PC-9 (cell line): ENCODE measurements at places on chromosomes 4 and X.

- H3K4me1 ChIP-seq: peaks cover 39% of the 10 kb centered on the region
- H3K27ac ChIP-seq: peak overlapping the region; percentile 85
- no peak for DNase-seq
- no peaks in the 10 kb centered on the region for H3K27me3 ChIP-seq
These were observed 135.8 kb upstream of the IL1RAPL2 start for GRCh38 chrX:104430072-104430741.

GRCh38 chrX:134846042-134846441, 144.7 kb upstream of the SMIM10 start:
- H3K27ac ChIP-seq: no peak overlapping the region
- no peak overlapping the region for H3K4me3 ChIP-seq
- H3K4me1 ChIP-seq: peaks cover 19% of the 10 kb centered on the region
- H3K27me3 ChIP-seq: no peaks in the 10 kb centered on the region

- H3K4me3 ChIP-seq: peak overlapping the region; percentile 47; the same call in 1 of the 2 replicates
- H3K27me3 ChIP-seq: no peaks in the 10 kb centered on the region
- no peaks in the 10 kb centered on the region for H3K4me1 ChIP-seq
- no peak for DNase-seq
These were observed 613 bp upstream of the TMEM47 start for GRCh38 chrX:34657726-34658070.

DNA sequence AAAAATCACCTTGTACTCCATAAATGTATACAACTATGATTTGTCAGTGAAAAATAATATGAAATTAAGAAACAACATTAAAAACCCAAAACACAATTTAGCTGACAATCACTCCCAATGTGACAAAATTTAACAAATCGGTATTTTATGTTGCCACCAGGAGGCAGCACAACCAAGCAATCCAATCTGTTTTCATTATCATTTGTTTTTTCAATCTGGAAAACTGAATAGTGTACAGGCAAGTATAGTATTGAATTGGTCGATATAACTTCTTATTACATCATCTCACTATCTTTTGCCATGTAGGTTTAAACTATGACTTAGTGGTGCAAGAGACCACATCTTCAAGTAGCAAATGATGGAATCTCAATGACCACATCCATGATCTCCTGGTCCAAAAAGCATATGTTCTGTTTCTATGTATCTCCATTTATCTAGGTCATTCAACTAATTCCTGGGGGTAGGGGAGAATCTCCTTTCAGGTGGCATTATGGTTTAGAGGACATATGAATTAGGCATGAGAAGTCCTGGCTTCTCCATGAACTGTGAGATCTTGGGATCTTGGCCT, 112.9 kb upstream of the AGA start:
- DNase-seq: peak; percentile 28
- no peaks in the 10 kb centered on the region for H3K27me3 ChIP-seq
- H3K27ac ChIP-seq: no peak overlapping the region
- no peaks in the 10 kb centered on the region for H3K36me3 ChIP-seq
- H3K4me1 ChIP-seq: no peaks in the 10 kb centered on the region

DNA sequence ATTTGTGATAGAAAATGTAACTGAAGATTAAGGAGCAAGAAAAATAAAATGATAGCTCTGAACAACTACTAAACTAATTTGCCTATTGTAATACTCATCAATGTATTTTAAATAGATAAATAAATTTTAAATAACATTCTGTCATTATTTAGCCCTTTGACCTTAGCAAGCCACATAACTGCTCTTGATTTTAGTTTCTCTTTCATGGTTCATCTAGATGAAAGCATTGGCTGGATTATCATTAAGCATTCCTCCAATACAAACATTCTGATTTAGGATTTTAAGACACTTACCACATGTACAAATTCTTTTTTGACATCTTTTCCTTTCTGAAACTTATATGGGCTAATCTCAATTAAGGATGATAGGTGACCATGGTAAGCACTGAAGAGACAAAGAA, 8.5 kb downstream of the ETNPPL start:
- H3K4me3 ChIP-seq: no peak overlapping the region
- no peaks in the 10 kb centered on the region for H3K36me3 ChIP-seq
- H3K27me3 ChIP-seq: no peaks in the 10 kb centered on the region
- no peak overlapping the region for H3K27ac ChIP-seq
- no peak for DNase-seq

DNA sequence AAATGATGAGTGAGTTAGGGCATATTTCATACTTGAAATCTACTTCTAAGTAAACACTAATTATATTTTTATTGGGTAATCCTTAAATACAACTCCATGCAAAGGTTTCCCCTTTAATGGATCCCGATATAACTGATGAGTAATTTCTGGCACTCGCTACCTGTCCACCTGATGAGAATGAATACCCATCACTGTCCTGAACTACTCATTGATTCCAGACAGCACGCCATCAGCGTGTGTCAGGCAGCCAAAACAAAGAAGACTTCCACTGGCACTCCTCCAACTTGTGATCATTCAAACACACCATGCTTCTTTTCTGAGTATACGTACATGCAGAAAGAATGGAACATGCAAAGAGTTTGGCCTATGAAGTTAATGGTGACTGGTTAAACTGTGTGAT, 69.4 kb downstream of the HCCS start:
- H3K36me3 ChIP-seq: no peaks in the 10 kb centered on the region
- DNase-seq: no peak
- no peaks in the 10 kb centered on the region for H3K4me1 ChIP-seq
- H3K27ac ChIP-seq: no peak overlapping the region
- 0 out of 2 replicates have a peak, but pooled peaks cover 2% of the 10 kb centered on the region for H3K27me3 ChIP-seq
- H3K4me3 ChIP-seq: no peak overlapping the region

GRCh38 chrX:2829469-2830246, 928 bp downstream of the GYG2 start:
- no peaks in the 10 kb centered on the region; the same call in 1 of the 2 replicates for H3K27me3 ChIP-seq
- H3K27ac ChIP-seq: no peak overlapping the region
- DNase-seq: no peak
- H3K4me3 ChIP-seq: no peak overlapping the region

DNA sequence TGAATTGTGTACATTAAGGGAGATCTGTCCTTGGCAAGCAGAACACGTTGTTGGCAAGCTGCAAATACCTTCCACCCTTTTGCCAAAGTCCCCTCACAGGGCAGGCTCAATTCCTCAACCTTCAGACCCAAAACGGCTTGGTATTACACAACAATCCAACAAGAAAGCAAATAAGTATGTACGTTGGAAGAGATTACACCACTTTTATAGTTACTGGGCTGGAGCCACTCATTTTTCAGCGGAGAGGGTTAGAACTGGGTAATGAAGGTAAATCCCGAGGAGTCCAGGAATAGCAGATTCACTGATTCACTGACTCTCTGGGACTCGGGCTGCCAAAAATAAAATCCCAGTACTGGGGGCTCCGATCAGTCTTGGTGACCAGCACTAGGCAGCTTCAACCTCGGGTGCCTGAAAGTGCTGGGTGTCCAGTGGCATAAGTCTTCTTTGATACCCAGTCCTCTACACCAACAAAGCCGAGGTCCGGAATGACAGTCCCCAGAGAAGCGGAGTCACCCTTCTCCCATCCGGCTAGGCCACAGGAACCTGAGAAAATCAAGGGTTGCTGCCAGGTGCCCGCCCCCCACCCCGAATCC, 587 bp downstream of the TIMM8A start:
- peak overlapping the region; percentile 93 for H3K4me3 ChIP-seq
- peaks cover 9% of the 10 kb centered on the region; the same call in 1 of the 2 replicates for H3K4me1 ChIP-seq
- peaks cover 4% of the 10 kb centered on the region; the same call in 1 of the 2 replicates for H3K36me3 ChIP-seq
